ENCODE measurements at places on chromosomes 5 and 9. TPM values are rescaled to one million over a fixed set of nuclear protein-coding genes. Genes with fewer than 3 reads are reported as not detected.

GRCh38 chr9:132994410-132995120 lies 16.1 kb downstream of the GFI1B start:
- no peaks in the 10 kb centered on the region for H3K36me3 ChIP-seq
- no peaks in the 10 kb centered on the region for H3K4me1 ChIP-seq
- peak; percentile 36 for DNase-seq
- no peak overlapping the region for H3K4me3 ChIP-seq
- H3K27ac ChIP-seq = no peak overlapping the region

DNA sequence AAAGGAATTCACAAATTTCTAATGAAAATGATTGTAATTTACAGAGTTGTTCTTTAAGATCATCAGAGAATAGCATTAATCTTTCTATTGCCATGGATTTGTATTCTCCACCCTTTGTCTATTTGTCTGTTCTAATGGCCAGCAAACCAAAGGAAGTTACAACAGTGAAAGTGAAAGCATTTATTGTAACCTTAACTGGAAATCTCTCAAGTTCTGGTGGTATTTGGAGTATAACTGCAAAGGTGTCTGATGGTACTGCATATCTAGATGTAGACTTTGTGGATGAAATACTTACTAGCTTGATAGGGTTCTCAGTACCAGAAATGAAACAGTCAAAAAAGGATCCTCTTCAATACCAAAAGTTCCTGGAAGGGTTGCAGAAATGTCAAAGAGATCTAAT lies 21.7 kb downstream of the RMI1 start:
- H3K4me3 ChIP-seq = no peak overlapping the region
- no peaks in the 10 kb centered on the region for H3K36me3 ChIP-seq

Gene CNTLN
- total RNA-seq = 2.4 TPM

Gene PCDHB16
- 0.17 TPM for total RNA-seq

DNA sequence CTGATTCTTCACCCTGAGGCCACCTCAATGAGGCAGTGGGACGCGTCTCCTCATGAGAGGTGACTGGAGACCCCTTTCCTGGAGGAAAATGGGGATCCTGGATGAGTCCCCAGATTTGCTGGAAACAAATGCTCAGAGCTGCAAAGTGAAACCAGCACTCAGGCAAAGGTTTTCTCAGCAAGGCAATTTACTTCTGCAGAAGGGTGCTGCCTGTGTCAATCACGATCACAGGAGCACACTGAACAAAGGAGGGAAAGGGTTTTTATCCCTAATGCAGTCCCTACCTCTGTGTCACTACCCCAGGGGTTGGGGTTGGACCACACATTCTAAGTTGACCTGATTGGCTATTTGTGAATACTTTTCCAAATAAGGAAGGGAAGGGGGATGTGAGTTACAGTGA lies 69.9 kb upstream of the CDK20 start:
- no peaks in the 10 kb centered on the region for H3K4me1 ChIP-seq
- H3K4me3 ChIP-seq = no peak overlapping the region
- no peak for DNase-seq

Gene SPINK4
- total RNA-seq = 212 TPM

GRCh38 chr9:105187781-105188180 lies 56.7 kb upstream of the SLC44A1 start:
- no peaks in the 10 kb centered on the region for H3K27me3 ChIP-seq
- H3K4me1 ChIP-seq = no peaks in the 10 kb centered on the region
- H3K4me3 ChIP-seq = no peak overlapping the region
- H3K27ac ChIP-seq = no peak overlapping the region
- H3K36me3 ChIP-seq = no peaks in the 10 kb centered on the region
- DNase-seq = no peak

GRCh38 chr9:100472268-100472667 lies 681 bp upstream of the TMEFF1 start:
- H3K36me3 ChIP-seq = no peaks in the 10 kb centered on the region
- DNase-seq = no peak
- H3K4me3 ChIP-seq = no peak overlapping the region
- H3K27ac ChIP-seq = no peak overlapping the region
- H3K4me1 ChIP-seq = no peaks in the 10 kb centered on the region
- peaks cover 18% of the 10 kb centered on the region for H3K27me3 ChIP-seq

Gene MEGF10
- 0.35 TPM for total RNA-seq

DNA sequence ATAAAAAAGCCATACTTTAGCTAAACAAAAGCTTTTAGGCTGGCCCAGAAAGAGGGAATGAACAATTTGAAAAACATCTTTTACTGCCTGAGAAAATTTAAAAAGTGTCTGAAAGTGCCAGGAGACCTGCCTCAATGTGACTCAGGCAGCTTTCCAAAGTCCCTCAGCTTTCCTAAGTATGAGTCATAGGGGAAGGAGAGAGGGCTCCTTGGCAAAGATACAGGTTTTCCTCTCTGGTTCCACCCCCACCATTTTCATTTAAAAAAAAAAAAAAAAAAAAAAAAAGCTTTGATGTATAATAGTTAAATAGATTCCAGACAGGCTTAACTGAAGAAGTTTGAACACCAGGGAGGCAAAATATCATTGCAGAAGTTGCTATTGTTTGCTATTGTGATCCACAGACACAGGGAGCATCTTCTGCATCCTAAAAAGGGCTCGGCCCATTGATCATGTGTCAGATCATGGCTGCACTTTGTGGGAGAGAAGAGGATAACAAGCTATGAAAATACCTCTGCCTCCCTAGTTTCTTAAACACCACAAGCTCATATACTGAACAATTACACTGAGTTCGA lies 71.5 kb downstream of the MRPS27 start:
- peaks cover 6% of the 10 kb centered on the region for H3K4me1 ChIP-seq
- H3K4me3 ChIP-seq = no peak overlapping the region
- no peaks in the 10 kb centered on the region for H3K27me3 ChIP-seq
- peak overlapping the region; percentile 5 for H3K27ac ChIP-seq
- DNase-seq = peak; percentile 57

DNA sequence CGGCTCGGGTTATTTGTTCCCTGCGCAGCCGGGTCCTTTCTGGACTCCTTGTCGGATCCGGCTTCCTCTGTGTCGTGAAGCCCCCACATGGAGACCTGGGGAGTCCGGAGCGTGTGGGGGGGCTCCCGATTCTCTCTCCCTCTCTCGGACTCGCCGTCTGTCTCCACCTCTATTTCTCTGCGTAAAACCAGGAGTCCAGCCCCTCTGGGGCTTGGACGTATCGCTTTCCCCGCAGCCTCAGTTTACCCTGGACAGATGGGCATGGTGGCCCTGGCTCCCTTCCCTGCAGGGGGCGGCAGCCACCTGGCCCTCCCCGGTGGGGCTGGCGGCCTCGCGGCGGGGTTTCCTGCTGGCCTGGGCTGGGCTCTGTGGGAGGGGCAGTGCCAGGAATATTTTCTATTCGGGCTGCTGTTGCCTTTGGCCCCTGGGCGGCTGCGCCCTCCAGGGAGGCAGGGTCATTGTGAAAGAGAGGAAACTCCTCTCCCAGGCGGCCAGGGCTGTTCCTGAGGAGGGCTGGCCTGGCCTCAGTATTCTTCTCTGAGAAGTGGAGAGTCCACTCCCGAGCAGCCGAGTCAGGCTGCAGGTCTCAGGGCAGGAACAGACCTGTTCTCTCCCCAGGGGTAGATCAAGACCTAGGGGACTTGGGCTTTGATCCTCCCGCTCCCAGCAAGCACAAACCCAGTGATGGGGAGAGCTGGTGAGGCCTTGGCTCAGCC lies 665 bp downstream of the ASS1 start:
- peaks cover 13% of the 10 kb centered on the region for H3K4me1 ChIP-seq
- no peaks in the 10 kb centered on the region for H3K36me3 ChIP-seq
- H3K4me3 ChIP-seq = peak overlapping the region; percentile 61
- no peaks in the 10 kb centered on the region for H3K27me3 ChIP-seq
- DNase-seq = peak; percentile 78

- DNase-seq = no peak
- no peaks in the 10 kb centered on the region for H3K27me3 ChIP-seq
- no peak overlapping the region for H3K27ac ChIP-seq
- no peaks in the 10 kb centered on the region for H3K36me3 ChIP-seq
Measured at GRCh38 chr5:125486634-125487033, 740.2 kb upstream of the ZNF608 start.

DNA sequence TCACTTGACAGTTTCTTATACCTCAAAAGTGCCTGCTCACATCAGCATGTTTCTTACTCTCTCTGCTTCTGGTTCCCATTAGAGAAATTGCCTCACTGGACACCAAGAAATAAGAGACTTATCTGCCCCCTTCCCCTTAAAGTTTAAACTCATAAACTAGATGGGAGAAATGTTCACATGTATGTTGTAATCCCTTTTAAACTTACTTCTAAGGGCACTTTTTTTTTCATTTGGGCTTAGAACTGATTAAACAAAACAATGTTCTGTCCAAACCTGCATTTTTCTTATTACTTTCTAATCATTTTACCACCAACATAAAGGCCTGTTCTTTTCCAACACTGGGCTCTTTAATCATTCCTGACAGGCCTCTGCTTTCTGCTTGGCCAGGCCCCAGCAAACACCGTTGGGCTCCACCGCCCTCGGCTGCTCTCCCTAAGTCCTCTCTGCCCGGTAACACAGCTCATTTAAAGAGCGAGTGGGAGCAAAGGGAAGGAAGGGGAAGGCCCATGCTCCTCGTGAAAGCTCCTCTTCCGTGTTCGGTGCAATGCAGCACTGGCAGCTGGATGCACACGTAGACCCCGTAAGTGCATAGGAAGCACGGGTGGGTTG lies 53.4 kb downstream of the ROR2 start:
- H3K27ac ChIP-seq = peak overlapping the region; percentile 50
- H3K4me3 ChIP-seq = no peak overlapping the region
- no peak for DNase-seq
- H3K4me1 ChIP-seq = peaks cover 20% of the 10 kb centered on the region
- H3K36me3 ChIP-seq = no peaks in the 10 kb centered on the region
- H3K27me3 ChIP-seq = no peaks in the 10 kb centered on the region

DNA sequence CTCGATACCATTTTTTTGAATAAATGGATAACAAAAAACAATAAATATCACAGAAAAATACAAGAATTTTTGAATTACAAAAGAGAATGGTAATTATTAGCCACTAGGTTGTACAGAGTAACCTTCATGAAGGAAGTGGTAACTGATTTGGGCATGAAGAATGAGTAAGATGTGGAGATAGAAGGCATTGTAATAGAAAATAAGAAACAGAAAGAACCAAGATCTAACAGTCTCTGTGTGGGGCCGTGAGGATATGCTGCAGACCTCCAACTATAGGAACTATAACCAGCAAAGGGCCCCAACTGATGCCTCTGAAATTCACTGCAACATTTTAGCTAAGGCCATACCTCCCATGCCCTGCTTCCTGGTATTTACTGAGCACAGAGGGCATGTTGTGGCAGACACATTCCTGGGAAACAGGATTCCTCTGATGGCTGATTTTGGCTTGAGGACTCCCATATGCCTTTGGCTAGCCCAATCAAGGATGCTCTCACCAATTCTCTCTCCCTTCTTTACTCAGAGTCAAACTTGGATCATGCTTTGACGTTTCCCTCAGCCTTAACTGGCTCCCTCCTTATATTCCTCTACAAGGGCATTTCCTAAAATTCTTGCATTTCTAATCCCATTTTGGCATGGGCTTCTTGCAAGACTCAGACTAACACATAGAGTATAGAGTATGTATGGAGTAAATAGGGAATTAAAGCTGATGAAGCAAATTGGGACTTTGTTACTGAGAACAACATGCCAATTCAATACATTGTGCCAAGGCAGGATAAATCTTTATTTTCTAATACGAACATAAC lies 208.9 kb downstream of the PDE4D start:
- no peak for DNase-seq
- no peak overlapping the region for H3K4me3 ChIP-seq
- no peaks in the 10 kb centered on the region for H3K27me3 ChIP-seq
- no peak overlapping the region for H3K27ac ChIP-seq

DNA sequence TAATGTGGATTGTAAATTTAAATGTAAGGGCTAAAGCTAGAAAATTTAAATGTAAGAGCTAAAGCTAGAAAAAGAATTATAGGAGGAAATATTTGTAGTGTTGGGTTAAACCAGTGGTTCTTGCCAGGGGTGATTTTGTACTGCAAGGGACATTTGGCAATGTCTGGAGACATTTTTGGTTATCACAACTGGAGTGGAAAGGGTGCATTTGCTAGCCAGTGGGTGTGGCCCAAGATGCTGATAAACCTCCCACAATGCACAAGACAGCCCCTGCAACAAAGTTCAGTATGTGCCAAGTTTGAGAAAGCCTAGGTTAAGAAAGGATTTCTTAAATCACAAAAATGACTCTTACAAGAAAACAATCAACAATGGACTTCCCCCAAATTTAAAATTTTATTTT lies 31.6 kb upstream of the ELL2 start:
- DNase-seq = no peak
- H3K4me3 ChIP-seq = no peak overlapping the region
- no peaks in the 10 kb centered on the region for H3K27me3 ChIP-seq
- H3K36me3 ChIP-seq = no peaks in the 10 kb centered on the region
- no peak overlapping the region for H3K27ac ChIP-seq

Gene PITX1
- 7.8 TPM for total RNA-seq

GRCh38 chr5:45508135-45508534 lies 188.0 kb downstream of the HCN1 start:
- DNase-seq = no peak
- no peaks in the 10 kb centered on the region for H3K36me3 ChIP-seq
- H3K4me3 ChIP-seq = no peak overlapping the region
- H3K27me3 ChIP-seq = no peaks in the 10 kb centered on the region

GRCh38 chr9:71986900-71987299 lies 73.5 kb downstream of the C9orf57 start:
- H3K27ac ChIP-seq = no peak overlapping the region
- H3K4me1 ChIP-seq = peaks cover 4% of the 10 kb centered on the region
- no peaks in the 10 kb centered on the region for H3K27me3 ChIP-seq
- H3K36me3 ChIP-seq = no peaks in the 10 kb centered on the region
- H3K4me3 ChIP-seq = no peak overlapping the region

GRCh38 chr5:160497878-160498277 lies 76.2 kb downstream of the PTTG1 start:
- H3K4me1 ChIP-seq = no peaks in the 10 kb centered on the region
- no peak overlapping the region for H3K4me3 ChIP-seq
- H3K36me3 ChIP-seq = no peaks in the 10 kb centered on the region

DNA sequence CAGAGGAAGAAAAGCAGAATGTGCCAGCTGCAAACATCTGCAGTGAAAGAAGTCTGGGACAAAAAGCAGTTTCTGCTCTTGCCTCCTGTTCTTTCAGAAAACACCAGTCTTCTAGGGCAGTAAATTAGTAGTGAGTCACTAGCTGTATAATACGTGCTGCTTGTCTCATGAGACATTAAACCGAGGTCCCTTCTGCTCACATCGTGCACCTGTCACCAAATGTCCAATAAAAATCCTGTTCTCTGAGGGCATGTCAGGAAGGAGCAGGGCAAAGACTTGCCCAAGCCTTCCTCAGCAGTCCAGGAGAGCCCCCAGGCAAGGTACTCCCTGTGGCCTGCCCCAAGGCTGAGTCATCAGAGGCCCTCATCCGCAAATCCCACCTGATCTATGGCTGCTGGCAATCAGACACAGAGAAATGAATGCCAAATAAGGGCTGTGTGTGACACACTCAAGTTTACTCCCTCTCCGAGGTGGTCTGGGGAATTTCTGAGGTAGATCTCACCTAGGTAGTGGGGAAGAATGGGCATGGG lies 255.3 kb upstream of the SMARCA2 start:
- H3K36me3 ChIP-seq = no peaks in the 10 kb centered on the region
- no peak overlapping the region for H3K4me3 ChIP-seq
- no peaks in the 10 kb centered on the region for H3K4me1 ChIP-seq
- no peaks in the 10 kb centered on the region for H3K27me3 ChIP-seq
- H3K27ac ChIP-seq = no peak overlapping the region
- DNase-seq = no peak

Gene FBP2
- not detected for total RNA-seq

Gene SPATA31A3
- not detected for total RNA-seq

- H3K4me1 ChIP-seq = no peaks in the 10 kb centered on the region
- H3K27me3 ChIP-seq = no peaks in the 10 kb centered on the region
- no peak overlapping the region for H3K27ac ChIP-seq
- no peak overlapping the region for H3K4me3 ChIP-seq
- no peaks in the 10 kb centered on the region for H3K36me3 ChIP-seq
Measured at GRCh38 chr5:68793074-68793473, 300.7 kb upstream of the SLC30A5 start.

Gene THBS4
- total RNA-seq = 9.1 TPM
